ENCODE measurements at places on chromosomes 4 and X.

DNA sequence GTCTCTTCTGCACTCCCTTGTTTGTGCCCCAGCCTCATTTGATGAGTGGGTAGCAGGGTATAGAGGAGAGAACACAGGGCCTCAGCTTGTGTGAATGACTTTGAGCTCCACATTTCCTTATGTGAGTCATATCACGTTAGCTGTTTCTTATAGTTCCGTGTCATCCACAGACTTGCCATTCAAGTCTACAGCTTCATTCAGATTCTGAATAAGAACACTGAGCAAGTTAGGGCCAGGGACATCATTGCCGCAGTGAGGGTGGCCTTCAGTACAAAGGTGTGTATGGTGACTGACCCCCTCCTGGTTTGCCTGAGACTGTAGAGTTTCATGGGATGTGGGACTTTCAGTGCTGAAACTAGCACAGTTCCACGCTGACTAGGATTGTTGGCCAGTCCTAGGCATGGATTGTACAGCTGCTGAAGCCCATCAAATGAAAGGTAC is 23.6 kb downstream of the KLF3 start:
- no peak for DNase-seq

DNA sequence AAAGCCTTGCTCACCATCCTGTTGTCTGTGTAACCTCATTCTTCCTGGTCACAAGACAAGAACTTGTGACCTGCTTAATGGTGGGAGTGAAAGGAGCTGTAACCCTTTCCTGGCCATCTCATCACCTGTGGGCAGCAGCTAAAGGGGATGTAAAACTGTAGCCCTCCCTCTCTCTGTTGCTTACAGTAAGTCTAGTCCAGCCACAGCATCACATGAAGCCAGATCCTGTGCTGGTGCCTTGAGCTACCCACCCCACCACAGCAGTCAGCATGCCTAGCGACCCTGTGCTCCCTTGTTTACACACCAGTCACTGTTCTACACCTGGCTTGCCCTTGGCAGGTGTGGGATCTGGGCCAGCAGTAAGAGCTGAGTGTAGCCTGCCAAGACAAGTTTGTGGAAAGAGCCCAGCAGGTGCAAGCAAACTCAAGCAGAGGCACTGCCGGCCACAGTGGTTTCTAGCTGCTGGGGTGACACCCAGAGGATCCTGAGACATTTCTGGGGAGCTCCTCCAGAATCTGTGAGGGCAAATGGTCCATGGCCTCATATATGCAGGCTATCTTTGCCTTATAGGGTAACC is 41.0 kb downstream of the UGT2B28 start:
- DNase-seq, result no peak

DNA sequence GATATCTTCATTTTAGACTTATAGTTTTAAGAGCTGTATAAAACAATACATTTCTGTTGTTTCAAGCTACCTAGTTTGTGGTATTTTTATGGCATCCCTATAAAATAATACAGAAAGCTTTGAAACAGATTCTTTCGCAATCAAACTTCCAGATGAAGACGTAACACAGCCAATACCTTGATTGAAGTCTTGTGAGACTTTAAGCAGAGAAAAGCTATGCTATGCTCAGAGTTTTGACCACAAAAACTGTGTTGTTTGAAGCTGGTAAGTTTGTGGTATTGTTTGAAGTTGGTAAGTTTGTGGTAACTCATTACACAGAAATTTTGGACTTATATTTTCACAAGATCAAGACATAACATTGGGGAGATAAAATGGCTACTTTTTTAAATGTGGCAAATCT is 201.8 kb upstream of the UGT8 start:
- DNase-seq, result no peak

- no peak for DNase-seq
Observed at GRCh38 chr4:58214376-58214775, 1104.2 kb upstream of the IGFBP7 start.

- DNase-seq, result no peak
Observed at GRCh38 chr4:42554072-42554471, 102.8 kb downstream of the ATP8A1 start.

GRCh38 chr4:83599183-83599582 is 63.3 kb downstream of the GPAT3 start:
- DNase-seq, result no peak

GRCh38 chrX:39753293-39753996 is 344.3 kb downstream of the BCOR start:
- DNase-seq, result no peak

GRCh38 chr4:11287055-11287454 is 141.6 kb downstream of the HS3ST1 start:
- no peak for DNase-seq

DNA sequence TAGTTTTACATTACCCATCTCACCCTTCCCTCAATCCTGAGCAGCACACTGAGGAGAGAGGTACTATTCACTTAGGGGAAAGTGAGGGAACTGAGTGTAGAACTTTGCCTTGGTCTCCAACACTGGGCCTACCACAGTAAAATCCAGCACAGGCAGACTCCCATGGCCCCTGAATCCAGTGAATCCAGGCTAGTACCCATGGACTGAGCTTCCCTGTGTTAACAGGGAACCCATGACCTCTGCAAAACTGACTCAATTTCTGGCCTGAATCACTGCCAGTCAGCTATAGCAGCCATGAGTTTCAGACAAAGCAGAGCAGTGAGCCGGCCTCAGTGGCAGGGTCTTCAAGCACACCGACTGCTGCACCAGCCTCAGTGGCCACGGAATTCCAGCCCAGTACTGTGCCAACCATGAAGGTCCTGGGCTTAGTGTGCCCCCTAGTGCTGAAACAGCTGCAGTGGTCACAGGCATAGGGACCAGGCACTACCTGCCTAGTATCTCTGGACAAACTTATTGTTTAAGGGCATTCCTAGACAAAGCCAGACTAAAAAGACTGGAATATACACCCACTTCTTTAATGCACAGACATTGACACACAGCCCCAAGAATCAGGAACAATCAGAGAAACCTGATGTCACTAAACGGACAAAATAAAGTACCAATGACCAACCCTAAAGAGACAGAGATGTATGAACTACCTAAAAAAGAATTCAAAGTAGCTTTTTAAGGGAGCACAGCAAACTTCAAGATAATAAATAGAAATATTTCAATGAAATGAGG is 127.4 kb upstream of the RPL34 start:
- DNase-seq, result no peak

DNA sequence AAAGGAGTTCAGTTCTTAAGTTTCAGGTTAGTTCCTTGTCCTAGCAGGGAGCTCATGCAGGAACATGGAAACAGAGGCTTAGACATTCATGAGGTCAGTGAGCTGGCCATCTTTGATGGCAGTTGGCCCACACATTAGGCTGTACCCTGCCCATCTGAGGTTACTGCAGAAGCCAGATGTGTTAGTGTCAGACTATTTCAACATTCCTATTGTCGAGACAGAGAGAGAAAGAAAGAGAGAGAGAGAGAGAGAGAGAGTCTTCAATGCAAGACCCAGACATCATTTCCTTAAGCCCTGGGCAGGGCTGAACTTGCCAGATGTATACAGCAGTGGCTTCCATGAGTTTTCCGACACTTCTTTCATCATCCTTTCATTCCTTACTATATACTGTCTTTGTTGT is 91.3 kb downstream of the PPP1R2C start:
- DNase-seq, result no peak

DNA sequence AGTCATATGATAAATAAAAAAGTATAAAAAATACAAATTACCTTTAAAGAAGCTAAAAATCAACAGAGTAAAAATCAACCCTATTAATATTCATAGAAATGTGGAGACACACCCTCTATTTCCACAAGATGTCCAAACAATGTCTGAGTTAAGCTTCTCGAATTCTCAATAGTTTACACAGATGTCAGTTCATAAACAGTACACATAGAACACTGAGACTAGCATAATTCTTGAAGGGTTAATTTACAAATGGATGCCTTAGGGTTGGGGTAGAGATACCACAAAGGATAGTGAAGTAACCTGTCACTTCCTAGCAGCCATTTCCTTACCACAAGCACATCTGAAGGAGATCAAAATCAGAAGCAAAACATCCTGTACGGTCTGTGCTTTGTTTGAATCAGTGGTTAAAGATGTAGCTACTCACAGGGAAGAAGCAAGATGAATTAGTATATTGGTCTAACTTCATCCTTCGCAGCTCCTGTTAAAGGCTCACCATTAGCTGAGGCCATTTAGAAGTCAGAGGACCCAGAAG is 2393.9 kb downstream of the ARAP2 start:
- DNase-seq, result no peak

DNA sequence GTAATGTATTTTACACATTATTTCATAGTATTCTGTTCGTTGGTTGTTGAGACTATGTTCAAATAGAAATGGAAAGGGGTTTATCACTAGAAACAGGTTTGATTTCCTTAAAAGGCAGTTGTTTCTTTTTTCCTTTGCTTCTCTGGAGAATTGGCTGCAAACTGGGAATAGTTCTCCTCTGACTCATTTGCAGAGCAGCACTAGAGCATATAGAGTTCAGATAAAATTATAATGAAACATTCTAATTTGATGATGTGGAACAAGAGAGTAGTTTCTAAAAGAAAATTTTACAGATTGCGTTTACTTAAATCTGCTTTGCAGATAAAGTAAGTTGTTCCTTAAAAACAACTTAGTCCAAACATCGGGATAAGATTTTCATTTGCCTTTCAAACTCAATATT is 29.7 kb downstream of the SYNPO2 start:
- no peak for DNase-seq

All from stimulated activated CD4-positive, alpha-beta T cell treated with anti-CD3 and anti-CD28 coated beads, TNF-alpha, amount 100 ng/mL, for 1 hour (primary cell).